ENCODE measurements at places on chromosomes 13 and 19.

DNA sequence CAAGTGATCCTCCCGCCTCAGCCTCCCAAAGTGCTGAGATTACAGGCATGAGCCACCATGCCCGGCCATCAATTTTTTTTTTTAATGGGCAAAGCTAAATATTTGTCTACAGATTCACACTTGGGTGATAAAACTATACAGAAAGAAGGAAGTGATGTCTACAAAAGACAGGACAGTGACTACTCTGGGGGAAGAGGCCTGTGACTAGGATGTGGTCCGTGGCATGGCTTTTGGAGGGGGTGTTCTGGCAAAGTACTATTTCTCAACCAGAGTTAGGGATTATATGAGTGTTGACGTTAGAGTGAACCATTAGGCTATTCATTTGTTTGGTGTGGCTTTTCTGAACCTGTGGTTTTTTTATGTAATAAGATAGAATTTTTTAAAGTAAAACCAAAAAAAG is 42.7 kb downstream of the INSR start:
- DNase-seq, result no peak

- no peak for DNase-seq
Measured at GRCh38 chr13:105814902-105815250, 720.6 kb downstream of the EFNB2 start.

- peak; percentile 35 for DNase-seq
Measured at GRCh38 chr19:35509018-35509652, 4.3 kb downstream of the DMKN start.

DNA sequence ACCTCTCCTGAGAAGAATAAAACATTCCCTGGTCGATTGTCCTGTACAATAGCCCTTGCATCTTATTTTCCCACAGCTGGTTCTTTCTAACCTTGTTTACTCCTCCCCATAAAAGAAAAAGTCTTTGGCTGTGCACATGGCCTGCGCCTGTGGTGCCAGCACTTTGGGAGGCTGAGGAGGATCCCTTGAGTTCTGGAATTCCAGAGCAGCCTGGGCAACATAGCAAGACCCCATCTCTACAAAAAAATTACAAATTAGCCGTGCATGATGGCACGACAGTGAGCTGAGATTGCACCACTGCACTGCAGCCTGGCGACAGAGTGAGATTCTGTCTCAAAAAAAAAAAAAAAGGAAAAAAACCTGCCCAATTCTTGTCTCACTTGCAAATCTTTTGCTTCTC is 7.2 kb upstream of the NUP62 start:
- no peak for DNase-seq

DNA sequence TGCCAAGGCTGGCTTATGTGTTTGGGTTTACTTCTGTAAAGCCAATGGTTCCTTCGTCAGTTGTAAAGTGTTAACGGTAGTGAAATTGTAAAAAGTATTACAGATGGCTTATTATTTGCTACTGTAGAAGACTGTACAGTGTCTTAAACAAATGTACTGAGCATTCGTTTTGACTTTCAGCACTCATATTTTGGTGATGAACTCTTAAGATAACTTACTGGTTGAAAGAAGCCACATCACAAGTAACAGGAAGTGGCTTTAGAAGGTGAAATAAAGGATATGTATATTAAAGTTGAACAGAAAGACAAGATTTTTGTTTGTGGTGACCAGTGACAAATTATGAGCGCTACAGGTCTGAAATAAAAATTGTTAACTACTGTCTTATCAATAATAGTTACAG is 64.2 kb downstream of the URI1 start:
- no peak for DNase-seq

GRCh38 chr13:75569576-75569975 is 20.0 kb downstream of the UCHL3 start:
- no peak for DNase-seq

Data from DMS79 (cell line).